Fibroblast of the aortic adventitia (primary cell): ENCODE measurements at places on chromosomes 4 and X.

DNA sequence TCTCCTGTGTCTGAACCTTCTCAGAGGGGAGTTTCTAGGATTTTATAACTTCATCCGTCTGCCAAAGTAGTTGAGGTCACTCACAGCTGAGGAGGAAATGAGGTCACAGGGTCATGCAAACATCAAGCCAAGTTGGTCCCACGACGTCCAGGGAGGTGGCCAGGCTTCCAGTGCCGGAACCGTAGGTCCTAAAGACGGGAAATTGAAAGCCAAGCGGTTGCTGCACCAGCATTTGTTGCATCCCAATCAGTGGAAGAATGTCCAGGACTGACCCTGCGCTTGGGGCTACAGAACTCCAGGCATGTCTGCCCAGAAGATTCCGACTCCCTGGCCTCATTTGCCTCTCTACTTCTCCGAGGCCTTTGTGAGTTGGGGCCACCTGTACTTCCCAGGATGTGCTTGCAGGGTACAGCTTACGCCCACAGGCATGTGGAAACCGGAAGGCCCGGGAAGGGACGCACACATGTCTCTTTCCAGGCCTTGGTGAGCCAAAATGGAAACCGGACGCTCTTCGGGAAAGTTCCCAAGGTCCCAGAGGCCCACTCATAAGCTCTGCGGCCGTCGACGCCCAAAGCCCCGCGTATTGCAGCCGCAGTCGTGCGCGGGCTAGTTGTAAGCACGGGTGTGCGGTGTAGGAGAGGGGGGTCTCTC, 9.3 kb downstream of the PRDM8 start:
- no peak for DNase-seq

GRCh38 chrX:130012683-130013082, 30.2 kb downstream of the BCORL1 start:
- no peak for DNase-seq

- DNase-seq = no peak
These were observed 202.2 kb downstream of the SH2D1A start for GRCh38 chrX:124548571-124548970.

DNA sequence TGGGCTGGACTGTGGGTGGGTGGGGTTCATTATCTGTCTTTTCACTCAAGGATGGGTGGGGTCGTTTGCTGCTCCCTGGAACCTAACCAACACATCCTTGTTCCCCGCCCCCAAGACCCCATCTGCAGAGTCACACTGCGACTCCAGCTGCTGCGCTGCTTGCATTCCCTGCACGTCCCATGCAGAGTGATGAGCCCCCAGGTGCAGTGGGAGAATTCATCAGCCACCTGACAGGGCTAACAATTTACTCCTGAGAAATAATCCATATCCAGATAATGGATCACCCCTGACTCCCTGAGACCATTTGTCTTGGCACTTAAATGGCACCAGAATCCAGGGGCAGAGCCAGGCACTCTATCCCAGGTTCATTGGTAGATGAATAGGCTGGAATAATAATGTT, 12.4 kb upstream of the ARHGAP36 start:
- no peak for DNase-seq

DNA sequence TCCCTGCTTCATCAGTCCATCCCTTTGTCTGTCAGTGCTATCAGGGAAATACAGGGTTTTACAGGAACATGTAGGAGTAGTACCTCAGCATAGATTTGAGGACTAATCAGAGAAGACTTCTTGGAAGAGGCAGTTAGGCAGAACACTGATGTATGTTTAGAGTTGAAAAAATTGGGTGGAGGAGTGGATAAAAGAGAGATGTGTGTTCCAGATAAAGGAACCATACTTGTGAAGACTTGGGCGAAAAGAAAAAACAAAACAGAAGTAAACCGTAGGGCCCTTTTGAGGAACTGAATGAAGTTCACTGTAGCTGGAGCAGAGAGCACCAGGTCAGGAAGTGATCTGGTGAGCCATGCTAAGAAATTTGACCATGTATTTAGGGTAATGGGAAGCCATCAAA, 32.3 kb downstream of the AFF1 start:
- no peak for DNase-seq

- DNase-seq = no peak
These were observed 83.2 kb upstream of the USP9X start for GRCh38 chrX:41002026-41002425.

DNA sequence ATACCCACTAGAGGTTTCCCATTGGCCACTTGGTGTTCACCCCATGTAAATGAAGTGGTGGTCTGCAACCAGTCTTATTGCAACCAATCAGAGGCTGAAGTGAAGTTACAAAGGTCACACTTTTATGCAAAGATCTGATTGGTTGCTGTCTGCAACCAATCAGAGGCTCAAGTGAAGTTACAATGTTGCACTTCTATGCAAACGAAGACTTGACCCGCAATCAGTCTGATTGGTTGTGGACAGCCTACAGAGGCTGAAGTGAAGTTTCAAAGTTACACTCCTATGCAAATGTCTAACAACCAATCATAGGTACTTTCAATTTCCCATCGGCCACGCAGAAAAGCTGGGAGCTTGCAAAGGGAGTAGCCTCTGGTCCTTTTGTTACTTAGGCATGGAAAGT, 22.3 kb upstream of the XPNPEP2 start:
- no peak for DNase-seq

DNA sequence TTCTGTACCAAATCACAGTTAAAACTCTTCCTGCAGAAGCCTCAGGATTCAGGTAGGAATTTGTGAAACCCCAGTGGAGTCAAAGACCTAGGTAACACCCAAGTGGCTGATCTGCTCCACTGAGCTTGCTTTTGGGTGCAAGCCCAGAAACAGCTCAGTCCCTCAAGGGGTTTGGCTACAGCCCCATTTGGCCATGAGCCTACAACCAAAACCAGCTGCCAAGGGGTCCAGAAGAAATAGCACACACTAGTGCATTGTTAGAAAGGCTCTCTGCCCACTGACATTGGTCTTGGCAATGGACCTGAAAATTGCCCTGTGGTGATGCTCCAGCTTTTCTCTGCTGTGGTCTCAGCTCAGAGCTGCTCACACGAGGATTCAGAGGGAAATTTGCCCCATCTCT, 577.4 kb upstream of the INTU start:
- peak; percentile 84 for DNase-seq

DNA sequence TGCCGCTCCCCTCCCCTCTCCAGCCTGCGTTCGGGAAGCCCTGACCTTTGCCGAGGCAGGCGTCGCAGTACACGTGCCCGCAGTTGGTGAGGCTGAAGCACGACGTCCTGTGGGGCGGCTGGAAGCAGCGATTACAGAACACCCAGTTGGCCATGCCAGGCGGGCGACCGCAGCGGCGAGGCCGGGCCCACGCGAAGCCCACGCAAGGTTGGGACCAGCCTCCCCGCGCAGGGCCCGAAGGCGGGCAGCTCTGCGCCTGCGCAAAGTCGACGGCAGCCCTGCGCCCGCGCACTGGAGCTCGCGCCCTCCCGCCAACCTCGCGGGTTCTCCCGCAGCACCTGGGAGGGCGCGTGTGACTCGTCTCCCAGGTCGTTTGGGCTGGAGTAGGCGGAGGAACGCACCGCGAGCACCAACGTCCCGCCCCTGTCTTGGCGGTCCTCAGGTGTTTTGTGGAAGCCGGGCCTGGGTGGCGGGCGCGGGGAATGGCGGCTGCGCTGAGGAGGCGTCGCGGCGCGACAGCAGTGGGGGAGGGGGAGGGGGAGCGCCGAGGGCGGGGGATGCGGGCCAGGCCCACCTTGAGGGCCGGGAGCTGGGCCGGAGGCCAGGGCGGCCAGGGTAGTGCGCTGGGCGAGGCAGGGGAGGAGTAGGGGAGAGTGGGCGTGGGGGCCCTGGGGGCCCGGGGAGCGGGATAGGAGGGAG, at the start of gene RNF212:
Gene RNF212 (minus strand): TSS at position 254 of the 699 bp plus-strand sequence. CDS start 100 bp downstream, at position 154.
- no peak for DNase-seq

- no peak for DNase-seq
These were observed 49.5 kb downstream of the FAM13A start for GRCh38 chr4:89007338-89007939.

- DNase-seq = peak; percentile 39
These were observed 21.5 kb downstream of the FHDC1 start for GRCh38 chr4:152957437-152958171.

DNA sequence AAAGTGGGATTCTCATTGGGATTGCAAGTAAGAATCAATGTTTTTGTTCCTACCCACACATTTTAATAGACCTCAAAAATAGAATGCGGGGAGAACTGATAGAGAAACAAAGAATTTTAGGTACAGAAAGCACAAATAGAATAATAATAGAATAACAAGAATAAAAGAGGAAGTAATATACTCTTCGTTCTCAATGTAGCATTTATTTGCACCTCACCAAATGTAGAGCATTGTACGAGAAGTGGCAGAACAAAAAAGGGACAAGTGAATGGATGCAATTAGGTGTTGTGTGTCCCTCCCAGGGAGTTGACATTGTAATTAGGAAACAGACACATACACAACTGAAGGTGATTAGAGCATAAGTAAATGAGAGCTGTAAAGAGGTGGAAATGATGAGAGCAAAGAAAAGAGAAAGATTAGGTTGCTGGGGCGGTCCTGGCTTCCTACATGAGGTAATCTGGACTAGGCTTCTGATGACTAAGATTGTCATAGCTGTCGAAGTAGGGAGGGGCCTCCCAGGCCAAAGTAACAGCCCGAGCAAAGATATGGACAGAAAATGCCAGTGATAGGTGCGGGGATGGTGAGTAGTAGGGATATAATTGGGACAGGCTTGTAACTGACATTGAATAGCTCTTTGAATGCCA, 10.4 kb downstream of the RAB9A start:
- peak; percentile 20 for DNase-seq
